ENCODE measurements at places on chromosomes 2 and 18.

DNA sequence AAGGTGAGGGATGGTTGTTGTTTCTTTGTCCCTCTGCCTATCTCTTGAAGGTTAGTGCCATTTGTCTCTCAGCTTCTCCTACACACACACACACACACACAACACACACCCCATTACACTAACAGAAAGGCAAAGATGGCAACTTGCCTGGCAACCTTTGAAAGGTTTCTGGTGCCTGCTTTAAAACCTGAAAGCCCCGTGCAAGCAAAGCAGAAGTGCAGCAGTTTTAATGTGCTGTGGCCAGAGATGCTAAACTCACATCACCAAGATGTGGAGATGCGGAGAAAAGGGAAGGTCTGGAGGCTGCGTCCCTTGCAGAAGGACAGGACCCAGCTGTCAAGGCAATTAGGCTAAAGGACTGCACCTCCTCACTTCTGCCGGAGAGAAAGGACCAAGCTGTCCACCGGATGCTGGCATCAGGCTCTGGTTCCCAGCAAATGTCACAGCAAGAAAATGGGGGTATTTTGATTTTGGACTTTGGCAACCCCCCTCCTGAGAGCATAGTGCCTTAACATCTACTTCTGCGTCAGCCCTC, 196.4 kb downstream of the ARL4C start:
- no peak for DNase-seq

GRCh38 chr2:229856413-229856812, 65.4 kb downstream of the TRIP12 start:
- DNase-seq, result no peak

DNA sequence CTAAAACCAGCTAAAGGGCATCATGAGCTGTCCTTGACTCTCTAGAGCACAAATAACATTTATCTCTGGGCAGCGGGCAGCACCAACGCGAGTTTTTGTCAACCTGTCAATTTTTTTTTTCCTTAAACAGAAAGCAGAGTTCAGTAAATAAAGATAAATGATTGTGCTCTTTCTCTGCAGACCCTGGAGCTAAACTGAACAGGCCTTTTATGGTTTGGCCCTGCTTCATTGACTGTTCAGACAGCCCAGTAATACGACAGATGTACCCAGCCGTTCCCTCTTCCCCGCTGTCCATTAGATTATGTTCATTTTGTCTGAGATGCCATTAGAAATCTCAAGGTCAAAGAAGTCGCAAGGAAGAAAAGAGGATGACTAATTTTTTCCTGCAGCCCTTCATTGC, 280.5 kb upstream of the PIK3C3 start:
- DNase-seq, result no peak

DNA sequence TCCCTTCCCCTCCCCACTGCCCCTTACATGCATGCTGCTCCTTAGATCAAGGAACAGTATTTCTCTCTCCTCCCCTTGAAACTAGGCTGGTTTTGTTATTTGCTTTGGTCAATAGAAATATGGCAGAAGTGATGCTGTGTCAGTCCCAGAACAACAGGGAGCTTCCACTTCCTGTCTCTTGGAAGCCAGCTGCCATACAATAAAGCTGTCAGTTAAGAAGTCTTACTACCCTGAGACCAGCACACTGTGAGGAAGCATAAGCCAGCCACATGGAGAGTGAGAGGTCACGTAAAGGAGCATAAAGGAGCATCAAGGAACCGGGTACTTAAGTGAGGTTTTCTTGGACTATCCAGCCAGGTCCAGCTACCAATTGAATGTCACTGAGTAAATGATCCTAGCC, 126.6 kb downstream of the NOL4 start:
- DNase-seq, result no peak

DNA sequence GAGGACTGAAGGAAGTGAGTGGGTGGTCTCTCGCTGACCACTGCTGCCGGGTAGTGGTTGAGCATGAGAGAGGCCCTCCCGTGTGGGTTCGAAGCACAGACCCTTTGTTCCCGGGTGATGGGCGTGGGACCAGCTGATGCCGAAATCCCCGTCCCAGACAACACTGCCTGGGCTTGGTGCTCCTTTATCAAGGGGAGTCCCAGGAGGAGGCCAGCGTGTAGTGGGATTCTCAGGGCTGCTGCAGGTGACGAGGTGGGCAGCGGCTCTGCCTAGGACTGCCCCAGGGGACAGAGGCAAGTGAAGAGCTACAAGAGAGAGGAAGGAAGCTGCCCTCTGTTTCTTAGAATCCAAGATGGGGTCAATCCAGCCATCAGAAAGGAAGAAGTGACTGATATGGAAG, 251.3 kb upstream of the PXDN start:
- DNase-seq, result no peak

GRCh38 chr2:219642465-219643083, 15.1 kb downstream of the SLC4A3 start:
- peak; percentile 94 for DNase-seq

DNA sequence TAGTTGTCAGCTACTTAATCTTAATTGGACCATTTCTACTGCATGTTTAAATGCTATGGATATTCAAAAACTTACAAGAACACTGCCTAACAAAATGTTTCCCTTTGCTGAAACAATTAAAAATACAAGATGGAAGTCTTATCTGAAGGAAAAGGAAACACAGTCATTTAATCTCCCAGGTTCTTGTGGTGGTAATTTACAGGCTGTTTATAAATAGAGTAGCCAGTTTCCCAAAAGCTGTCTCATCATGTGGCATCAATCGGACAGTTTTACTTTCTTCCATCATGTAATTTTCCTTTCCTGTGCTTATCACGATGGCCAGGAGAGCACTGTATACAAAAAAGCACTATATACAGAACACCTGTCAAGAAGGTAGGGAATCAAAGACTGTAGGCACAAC, 368.1 kb downstream of the ZEB2 start:
- DNase-seq, result no peak

DNA sequence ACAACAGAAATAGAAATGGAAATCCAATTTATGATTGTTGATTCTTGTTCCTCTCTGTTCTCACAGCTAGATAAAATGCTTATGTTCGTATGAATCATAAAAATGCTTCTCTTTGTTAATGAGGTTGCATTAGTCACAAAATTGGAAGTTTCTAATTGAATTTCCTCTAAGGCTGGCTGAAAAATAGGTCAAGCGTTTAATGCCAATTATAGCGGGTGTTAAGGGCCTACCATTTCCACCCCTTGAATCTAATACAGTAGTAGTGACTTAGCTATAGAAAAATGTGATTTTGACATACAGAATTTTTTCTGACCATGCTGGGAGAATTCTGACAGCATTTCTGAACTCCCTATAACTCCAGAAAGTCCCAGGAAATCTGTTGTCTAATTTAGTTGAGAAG, 107.1 kb downstream of the TTN start:
- DNase-seq, result peak; percentile 5

GRCh38 chr18:32612651-32613050, 142.0 kb upstream of the GAREM1 start:
- no peak for DNase-seq

- no peak for DNase-seq
Measured at GRCh38 chr2:29246383-29247300, 131.4 kb downstream of the CLIP4 start.

GRCh38 chr2:19574778-19575260, 216.4 kb upstream of the OSR1 start:
- DNase-seq, result peak; percentile 86

DNA sequence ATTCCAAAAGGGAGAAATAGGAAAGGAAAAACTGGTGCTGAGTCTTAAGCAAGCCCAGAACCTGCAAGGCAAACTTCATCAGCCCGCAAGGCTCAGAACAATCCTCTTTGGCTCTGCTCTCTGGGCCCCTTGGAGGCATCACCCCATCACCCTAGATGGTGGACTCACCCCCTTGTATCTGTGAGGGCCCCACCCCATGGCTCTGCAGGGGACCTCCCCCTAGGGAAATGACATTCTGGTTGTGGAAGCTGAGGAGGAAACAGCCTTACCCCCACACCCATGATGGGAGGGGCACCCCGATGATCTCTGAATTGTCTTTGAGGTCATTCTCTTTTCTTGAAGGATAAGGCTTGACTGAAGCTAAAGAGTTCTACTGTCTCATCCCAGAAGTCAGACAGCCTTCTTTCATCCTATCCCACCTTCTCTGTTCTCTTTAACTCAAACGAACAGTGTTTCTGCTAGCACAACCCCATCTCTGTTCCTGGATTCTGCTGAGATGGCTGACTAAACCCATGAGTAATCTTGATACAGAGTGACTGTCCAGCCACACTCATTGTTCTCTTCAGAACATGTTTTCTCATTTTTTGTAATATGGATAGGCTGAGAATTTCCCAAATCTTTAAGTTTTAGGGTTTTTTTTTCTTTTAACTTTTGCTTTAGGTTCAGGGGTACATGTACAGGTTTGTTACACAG, 492.1 kb upstream of the MYT1L start:
- no peak for DNase-seq

GRCh38 chr2:229176136-229176535, 95.0 kb downstream of the PID1 start:
- DNase-seq, result no peak

DNA sequence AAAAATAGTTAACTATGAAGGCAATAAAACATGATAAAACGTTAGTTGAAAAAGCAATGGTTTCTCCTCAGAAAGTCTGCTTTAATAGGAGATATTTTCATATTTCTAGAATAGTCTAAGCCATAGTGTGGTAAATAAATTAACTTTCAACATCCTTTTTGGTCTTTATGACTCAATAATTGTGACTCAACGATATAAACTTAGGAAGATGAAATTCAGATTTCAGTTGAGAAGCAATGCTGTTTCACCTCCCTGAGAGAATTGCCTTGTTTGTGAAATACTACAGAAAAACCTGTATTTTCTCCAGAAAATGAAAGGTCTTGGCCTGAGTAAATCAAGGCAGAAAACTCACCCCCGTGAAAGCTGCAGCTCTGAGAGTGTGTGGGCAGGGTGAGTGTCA, 166.9 kb downstream of the ETAA1 start:
- DNase-seq, result no peak

- DNase-seq, result peak; percentile 53
Measured at GRCh38 chr2:218501665-218502064, 66.5 kb downstream of the USP37 start.

- no peak for DNase-seq
Measured at GRCh38 chr2:168948621-168949212, 47.6 kb downstream of the G6PC2 start.

DNA sequence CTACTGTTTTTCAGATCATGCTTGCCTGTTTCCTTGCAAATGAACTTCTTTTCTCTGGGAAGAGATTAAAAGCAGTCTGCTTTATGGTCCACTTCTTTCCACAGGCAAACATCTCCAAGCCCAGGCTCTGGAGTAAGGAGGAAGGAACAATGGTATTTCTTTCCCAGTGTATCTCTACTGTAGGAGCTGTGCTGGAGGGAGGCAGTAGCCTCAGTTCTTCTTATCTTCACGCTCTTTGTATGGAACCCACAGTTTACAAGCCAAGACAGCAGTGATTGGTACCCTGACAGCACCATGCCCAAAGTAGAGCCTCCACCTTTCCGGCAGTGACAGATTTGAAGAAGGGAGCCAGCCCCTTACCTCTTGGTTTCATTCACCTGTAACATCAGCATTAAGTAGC, 35.2 kb downstream of the SPOPL start:
- no peak for DNase-seq

- peak; percentile 91 for DNase-seq
Measured at GRCh38 chr18:10010611-10011015, 96.8 kb downstream of the VAPA start.

DNA sequence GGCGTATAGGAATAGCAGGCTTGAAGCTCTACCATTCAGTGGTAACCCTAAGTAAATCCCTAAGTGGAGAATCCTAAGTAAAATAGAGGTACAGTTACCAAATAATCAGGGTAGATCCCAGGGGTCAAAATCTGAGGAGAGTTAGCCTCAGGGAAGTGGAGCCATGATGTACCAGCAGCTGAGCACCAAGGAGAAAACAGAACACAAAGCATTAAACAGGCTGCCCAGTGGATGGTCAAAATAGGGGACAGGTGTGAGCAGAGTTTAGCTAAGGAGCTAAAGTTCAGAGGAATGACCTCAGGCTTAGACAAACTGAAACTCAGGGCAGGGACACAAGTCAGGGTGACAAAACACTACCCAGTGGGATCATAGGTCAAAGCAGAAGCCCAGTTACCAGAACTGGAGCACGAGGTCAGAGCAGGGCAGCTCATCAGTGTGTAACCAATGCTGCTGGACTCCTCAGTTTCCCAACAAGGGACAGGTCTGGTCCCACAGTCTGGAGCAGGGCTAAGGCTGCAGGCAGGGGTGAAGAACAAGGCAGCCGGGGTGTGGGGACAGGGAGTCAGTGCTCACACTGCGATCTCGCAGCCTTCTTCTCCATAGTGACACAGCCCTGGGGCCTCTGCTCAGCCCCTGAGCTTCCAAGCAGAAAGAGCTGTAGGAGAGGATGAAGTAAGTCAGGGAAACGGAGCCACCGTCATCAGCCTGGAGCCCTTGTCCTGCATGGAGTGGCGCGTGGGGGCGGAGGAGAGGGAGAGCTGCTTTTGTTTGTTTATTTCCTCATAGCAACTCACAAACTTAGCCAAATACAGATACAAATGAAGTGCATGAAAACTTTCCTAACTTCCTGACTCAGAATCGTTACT, 264.0 kb downstream of the MREG start:
- no peak for DNase-seq

- peak; percentile 56 for DNase-seq
Measured at GRCh38 chr2:25078170-25079049, 36.5 kb downstream of the EFR3B start.

DNA sequence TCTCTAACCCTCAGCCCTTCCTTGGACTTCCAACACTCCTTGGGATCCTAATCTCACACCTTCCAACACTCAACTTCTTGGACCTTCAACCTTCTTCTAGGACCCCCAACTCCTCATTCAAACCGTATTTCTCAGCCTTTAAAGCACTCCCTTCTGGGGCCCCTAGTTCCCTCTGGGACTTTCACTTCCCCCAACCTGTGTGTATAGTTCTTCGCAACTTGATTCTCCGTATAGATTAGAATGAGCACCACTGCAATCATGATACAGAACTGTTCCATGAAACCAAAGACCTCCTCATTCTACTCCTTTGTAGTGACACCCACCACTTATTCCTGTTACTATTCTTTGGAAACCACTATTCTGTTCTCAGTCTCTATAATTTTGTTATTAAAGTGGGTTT, 62.0 kb upstream of the NFU1 start:
- DNase-seq, result no peak

DNA sequence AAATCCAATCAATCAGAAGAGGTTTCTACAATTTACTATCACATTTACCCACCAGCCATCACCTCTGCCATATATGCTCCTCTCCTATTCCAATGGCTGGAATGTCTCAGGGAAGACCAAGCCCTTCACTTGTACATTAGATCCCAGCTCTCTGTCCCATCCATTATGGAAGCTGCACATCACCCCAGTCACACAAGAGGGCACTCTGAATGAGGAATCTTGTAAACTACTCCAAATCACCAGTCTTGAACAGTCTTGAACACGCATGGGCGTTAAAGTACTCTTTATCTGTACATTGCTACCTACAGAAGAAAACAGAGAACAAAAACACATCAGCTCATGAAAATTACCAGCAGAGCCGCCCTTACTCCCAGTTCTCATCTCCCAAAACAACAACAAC, 38.7 kb downstream of the ZC3H8 start:
- peak; percentile 38 for DNase-seq

DNA sequence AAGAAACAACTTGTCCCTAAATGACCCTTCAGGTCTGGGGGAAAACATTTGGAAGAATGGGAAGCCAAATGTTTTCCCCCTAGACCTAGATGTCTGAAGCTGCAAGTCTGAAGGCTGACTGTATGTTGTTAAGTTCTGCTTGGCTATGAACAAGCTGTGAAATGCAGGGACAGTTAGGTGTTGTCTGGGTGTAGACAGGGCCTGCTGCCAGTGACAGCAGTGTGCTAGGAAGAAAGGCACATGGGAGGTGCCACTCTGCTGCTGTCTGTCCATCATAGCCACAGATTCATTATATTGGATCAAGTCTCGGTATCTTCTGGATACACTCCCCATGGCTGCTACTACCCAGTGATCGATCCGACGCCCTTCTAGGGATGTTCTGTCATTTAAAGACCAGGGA, 265.9 kb upstream of the PXDN start:
- no peak for DNase-seq

Measured in fibroblast of skin of scalp (primary cell).